Activated CD4-positive, alpha-beta T cell treated with anti-CD3 and anti-CD28 coated beads, Interleukin-10, Interleukin-2, amounts not matched to agents 100 ng/mL and 50 ng/mL, durations not matched to agents 16 hours and 8 hours (primary cell): ENCODE measurements at places on chromosomes 12 and 14.

GRCh38 chr12:28622406-28622805, 432.1 kb downstream of the CCDC91 start:
- DNase-seq: no peak

GRCh38 chr14:21965042-21965441, 291.4 kb upstream of the OR4E1 start:
- peak; percentile 54 for DNase-seq

GRCh38 chr12:111451232-111451631, 45.5 kb downstream of the SH2B3 start:
- DNase-seq: no peak

DNA sequence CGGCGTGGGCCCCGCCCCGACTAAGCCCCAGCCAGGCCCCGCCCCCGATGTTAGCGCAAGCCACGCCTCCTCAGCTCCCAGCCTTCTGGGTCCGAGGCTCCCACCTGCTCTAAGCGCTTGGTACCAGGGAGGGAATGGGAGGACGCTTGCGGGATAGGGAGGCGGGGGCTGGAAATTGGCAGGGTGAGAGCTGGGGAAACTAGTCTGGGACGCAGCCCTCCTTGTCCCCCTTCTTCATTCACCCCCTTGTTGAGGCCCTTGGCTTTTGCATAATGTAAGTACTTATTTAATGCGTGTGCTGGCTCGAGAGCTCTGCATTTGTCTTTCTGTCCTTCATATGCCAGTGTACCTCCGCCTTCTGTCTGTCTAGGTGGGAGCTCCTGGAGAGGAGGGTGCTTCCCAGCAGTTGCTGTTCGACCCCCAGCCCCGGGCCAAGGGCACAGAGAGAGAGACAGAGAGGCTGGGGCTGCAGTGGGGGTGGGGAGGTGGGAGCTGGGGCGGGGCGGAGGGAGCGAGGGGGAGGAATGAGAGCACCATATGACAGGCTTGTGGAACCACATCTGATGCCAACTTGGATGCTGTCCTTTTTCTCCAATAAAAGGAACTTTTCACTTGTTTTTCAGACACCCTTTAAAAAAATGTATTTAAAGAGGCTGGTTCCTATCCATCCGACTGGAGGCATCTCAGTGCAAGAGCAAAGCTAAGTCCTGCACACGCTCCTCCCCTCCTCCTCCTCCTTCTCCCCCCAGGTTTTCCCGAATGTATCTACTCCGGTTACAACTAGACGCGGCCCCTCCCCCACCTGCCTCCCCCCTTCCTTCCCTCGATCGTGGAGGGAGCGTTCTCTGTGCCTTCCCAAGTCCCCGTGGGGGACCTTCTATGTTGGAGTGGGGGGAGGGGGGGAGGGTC, 25.6 kb upstream of the MAP1LC3B2 start:
- DNase-seq: peak; percentile 73

- no peak for DNase-seq
These were observed 232.7 kb downstream of the RASSF9 start for GRCh38 chr12:85603556-85603955.

DNA sequence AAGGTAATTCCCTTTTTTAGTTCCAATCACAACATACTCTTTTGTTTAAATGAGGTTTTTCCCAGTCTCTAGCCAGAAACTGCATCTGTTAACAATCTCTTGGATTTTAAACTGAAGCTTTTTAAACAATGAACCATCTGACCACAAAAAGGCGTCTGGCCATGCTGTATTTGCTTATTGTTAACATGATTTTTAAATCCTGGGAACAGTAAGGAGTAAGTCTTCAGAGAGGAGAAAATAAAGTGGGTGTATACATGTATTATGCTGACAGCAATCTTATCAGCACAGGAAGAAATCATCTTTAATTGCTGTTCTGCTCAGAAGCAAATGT, 106.2 kb downstream of the DAAM1 start:
- no peak for DNase-seq

GRCh38 chr14:52834440-52834842, 43.0 kb upstream of the GNPNAT1 start:
- no peak for DNase-seq

- no peak for DNase-seq
These were observed 21.9 kb upstream of the HIP1R start for GRCh38 chr12:122813310-122813713.

DNA sequence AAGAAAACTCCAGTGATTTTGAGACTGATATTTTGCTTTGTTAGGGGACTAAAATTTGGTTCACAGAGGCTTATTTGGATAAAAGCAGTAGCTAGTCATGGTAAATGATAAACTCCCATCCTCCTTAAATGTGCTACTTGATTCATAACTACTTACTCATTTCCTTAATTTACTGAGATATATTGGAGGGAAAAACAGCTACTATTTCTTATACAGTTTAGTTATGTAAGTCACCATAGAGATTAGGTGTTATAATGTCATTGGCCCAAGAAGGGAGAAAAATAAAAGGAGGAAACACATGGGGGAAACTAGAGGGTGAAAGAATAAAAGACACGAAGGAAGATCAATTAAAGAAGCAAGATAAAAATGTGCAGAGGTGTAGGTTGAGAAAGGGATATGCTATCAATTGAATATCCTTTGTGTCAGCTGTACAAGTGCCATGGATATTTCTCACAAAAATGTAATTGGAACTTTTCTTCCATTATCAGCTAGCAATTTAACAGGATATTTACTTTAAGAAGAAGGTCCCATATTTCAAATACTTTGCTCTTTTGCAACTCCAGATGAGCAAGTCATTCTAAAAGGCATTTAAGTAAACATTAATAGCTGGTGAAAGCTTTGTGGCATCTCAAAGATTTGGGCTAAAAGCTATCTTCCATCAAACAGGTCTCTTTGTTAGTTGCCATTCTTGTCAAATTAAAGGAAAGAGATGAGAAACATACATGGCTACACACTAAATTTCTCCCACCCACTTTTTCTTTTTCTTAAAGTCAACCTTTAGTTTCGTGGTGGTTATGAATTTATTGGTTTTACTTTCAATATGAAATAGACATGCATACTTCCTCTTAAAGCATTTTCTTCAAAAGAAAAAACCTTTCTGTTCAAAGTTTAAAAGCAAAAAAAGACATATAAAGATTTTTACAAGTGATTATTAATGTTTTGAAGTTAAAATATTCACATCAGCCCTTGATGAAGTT, 439.5 kb downstream of the CCER1 start:
- peak; percentile 26 for DNase-seq

DNA sequence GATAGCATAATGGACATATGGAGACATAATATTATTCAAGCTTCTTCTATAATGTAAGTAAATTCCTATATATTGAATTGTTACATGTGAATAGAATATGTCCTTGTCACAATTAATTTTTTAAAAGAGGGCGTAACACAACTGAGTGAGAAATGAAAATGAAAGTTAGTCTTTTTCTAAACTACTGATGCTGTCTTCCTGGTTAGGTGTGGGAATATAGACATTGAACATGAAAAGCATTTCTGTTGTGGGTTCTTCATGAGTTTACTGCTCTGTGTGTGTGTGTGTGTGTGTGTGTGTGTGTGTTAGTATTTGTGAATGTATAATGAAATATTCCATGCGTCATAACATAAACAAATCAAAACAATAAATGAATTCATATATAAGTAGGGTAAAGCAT, 40.5 kb upstream of the RTL1 start:
- no peak for DNase-seq

GRCh38 chr12:113403435-113404415, at the start of gene SDS:
Gene SDS, minus strand, starts transcription at chr12:113403887. Its CDS starts 4,179 bp downstream, at chr12:113399708.
- DNase-seq: no peak

DNA sequence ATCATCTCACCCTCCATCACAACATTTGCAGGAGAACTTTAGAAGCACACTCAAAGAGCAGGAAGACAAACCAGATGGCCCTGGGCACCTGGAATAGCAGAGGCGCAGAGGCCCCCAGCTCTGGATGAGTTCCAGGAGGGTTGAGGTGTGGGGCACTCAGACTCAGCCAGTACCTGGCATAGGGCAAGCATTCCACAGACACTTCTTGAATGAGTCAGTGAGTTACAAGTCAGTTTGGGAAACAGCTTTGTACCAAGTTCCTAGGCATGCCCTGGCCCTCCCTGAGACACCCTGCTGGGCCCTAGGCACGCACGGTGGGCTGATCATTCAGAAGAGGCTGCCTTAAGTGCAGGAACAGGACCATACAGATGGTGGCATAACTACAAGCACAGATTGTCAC, 54.3 kb downstream of the MAP3K9 start:
- DNase-seq: no peak
